ENCODE measurements at places on chromosomes 5 and 9.

DNA sequence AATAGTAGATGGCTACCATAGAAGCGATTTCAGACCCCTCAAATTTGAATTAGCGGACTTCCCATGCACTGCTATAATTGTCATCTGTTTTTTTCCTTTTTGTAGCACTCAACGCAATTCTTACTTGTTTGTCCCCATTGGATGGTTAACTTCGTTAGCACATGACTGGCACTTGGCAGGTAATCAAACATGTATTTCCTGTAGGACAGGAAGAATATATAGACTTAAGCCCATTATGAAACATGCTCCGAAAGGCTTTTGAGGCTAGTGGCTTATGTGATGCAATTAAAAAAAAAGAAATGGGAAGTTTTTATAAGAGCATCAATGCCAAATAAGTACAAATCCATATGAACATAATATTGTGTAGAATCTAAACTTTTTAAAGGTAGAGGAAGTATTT is 301.2 kb downstream of the PSAT1 start:
- DNase-seq = no peak

GRCh38 chr9:2036844-2037243 is 21.7 kb downstream of the SMARCA2 start:
- DNase-seq = no peak

- DNase-seq = peak; percentile 54
Measured at GRCh38 chr9:132411091-132411508, 1.1 kb downstream of the CFAP77 start.

DNA sequence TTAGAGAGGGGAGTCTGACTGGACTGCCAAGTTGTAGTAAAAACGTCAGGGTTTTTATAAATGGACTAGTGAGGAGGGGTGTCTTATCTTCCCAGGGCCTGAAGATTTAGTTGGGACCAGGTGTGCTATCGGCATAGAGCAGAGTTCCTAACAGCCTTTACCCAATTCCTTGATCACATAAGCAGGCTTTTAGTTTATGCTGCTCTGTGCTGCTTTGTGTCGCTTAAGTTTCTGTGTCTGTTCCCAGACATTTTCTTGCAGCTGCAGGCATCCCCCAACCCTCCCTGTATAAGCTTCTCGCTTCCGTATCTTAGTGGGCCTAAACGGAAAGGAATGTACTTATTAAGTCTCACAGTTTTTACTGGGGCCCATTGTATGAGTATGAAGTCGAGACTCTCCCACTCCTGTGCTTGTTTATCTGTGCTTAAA is 2.6 kb upstream of the SMC5 start:
- DNase-seq = no peak

DNA sequence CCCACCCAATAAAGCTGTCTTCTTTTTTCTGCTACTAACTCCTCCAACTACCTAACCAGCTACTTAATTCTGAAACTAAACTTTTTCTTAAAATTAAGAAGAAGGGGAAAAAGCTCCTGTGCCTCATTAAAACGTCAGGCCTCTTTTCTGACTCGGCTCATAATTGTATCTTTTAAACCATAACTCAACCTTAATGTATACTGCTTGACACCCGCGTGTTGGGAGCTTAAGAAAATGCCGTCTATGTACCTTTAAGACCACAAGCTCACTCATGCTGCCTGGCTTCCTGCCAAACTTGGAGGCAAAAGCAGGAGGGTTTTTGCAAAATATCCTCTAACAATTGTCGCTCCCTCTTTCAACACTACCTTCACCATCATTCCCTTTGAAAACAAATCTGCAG is 5.0 kb downstream of the EBF1 start:
- peak; percentile 52 for DNase-seq

DNA sequence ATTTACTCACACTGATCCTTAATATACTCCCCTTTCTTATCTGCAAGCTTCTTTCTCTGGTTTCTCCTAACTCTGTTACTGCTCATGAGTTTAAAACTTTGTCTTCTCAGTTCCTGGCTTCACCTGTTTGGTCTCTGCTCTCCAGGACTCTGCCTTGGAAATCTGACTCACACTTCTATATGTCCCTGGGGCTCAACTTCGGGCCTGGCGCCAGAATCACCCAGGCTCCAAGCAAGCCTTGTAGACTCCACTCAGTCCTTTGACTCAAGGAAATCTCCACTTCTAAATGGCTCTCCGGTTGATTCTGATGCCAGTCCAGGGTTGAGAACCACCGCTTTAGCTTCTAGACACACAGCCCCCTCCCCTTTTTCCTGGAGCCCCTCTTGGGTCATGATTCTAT is 57.8 kb downstream of the TMC1 start:
- DNase-seq = no peak

- DNase-seq = peak; percentile 83
Measured at GRCh38 chr5:172740428-172741205, 30.4 kb downstream of the DUSP1 start.

GRCh38 chr5:163622799-163623198 is 117.4 kb downstream of the MAT2B start:
- no peak for DNase-seq

DNA sequence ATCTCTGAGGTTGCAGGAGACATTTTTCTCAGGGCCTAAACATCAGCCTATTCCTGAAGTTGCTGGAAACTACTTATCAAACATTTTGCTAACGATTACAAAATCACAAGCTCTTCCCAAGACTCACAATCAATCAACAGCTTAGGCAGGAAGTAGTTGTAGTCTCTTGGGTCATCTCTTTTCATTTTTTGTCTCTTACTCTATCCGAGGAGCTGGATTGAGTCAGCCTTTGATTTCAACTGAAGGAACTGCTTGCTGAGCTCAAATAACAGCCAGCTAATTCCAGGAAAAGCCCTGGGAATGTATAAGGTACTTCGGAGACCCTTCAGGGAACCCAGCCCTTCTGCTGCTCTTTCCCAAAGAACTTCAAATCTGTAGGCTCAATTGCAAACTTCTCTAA is 398.9 kb downstream of the PLK2 start:
- DNase-seq = no peak
